Lung (tissue), 17 donors: ENCODE measurements at places on chromosomes 5 and 9. TPM values are rescaled to one million over a fixed set of nuclear protein-coding genes. Genes with fewer than 3 reads are reported as not detected.

The CYLC2 gene
- polyA plus RNA-seq: not detected

The CDC26 gene
- polyA plus RNA-seq: 41.8 TPM

The AGTPBP1 gene
- polyA plus RNA-seq: 10.6 TPM

The C5orf52 gene
- polyA plus RNA-seq: 0.09 TPM

The KIF24 gene
- polyA plus RNA-seq: 0.63 TPM

The IL12B gene
- polyA plus RNA-seq: not detected

The IQGAP2 gene
- polyA plus RNA-seq: 9.8 TPM

The CAMSAP1 gene
- polyA plus RNA-seq: 5.0 TPM

The MAMDC2 gene
- 8.7 TPM for polyA plus RNA-seq

DNA sequence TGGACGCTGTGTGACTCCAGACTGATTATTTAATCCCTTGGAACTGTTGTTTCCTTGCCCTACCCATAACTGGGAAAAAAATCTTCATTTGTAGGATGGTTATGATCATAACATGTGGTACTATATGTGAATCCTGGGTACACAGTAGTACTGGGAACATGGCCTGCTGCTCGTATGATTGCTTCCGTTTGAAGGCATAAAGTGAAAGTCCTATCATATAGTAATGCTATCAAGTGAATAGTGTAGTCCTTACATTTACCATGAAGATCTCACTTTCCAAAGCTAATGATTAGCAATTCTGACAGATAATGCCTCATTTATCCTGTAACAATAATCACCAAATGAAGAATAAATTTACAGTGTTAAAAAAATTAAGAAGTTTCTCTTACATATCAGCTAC is 53.2 kb downstream of the MEF2C start:
- DNase-seq: no peak

GRCh38 chr5:135112008-135112725 is 78.1 kb upstream of the PITX1 start:
- no peak for DNase-seq

DNA sequence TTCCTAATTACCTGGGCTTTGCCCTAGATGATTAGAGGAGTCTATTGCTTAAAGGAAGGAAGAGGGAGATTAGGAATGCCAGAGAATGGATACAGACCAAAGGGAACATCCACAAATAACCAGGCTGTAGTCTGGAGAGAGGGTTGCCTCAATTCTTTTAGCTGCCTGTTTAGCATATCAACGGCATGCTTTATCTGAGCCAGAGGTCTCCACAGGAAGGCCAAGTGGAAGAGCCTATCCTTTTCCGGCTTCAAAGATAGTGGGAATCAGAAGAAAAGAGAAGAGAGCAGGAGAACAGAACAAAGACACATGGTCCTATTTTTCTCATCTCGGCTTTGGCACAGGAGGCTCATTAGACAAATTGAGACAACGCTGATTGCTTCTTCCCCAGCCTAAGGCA is 142.4 kb downstream of the NMUR2 start:
- no peak for DNase-seq

GRCh38 chr9:109880276-109881169 is 100.5 kb downstream of the PALM2AKAP2 start:
- no peak for DNase-seq

GRCh38 chr9:99931155-99931840 is 24.8 kb downstream of the STX17 start:
- DNase-seq: no peak

DNA sequence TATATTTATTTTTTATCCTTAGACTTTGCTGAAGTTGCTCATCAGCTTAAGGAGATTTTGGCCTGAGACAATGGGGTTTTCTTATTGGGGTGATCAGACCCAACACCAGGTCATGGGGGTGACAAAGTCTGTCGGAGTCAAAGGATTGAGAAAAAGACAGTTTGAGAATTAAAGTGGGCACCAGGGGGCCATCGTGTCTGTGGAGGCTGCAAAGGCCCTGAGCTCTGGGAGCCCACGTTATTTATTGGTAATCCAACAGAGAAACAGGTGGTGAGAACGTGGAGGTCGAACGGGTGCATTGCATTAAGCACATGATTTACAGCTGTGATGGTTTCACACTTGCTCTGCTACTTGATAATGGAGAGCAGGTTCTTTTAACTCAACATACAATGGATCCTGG is 102.5 kb upstream of the CDH10 start:
- DNase-seq: no peak

- peak; percentile 79 for DNase-seq
These were observed 823 bp downstream of the ST6GALNAC6 start for GRCh38 chr9:127898433-127899127.

GRCh38 chr5:90569084-90569483 is 10.5 kb downstream of the ADGRV1 start:
- DNase-seq: no peak

DNA sequence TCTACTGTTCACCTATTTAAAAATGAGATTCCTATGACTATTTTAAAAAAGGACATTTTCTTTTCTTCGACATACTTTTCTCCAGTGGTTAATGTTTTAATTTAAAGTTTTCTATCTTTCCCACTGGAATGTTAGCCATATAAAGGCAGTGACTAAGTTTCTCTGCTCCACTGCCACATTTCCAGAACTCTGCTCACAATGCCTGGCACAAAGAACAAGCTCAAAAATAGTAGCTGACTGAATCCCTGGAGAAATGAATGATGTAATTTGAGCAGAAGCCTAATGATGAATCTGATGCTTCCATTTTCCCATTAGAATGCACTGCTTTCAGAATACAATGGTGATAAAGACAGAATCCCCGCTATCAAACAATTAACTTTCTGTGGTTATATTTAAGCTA is 817.8 kb downstream of the MTRR start:
- no peak for DNase-seq

GRCh38 chr5:145978171-145978570 is 41.8 kb downstream of the SH3RF2 start:
- DNase-seq: no peak

DNA sequence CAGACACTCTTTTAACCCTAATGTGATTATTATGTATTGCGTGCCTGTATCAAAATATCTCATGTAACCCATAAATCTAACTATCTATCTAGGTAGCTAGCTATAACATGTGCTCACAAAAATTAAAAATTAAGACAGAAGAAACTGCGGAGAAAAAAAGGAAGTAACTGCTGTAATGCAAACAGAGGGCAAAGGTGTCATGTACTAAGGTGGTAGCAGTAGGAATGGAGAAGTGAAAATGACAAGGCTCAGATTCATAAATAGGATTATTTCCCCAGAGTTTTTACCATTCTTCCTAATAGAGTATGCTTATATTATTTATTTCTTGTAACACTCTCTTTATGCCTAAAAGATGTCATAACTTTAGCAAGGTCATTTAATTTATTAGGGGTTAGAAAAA is 1527.5 kb upstream of the C9orf72 start:
- no peak for DNase-seq

DNA sequence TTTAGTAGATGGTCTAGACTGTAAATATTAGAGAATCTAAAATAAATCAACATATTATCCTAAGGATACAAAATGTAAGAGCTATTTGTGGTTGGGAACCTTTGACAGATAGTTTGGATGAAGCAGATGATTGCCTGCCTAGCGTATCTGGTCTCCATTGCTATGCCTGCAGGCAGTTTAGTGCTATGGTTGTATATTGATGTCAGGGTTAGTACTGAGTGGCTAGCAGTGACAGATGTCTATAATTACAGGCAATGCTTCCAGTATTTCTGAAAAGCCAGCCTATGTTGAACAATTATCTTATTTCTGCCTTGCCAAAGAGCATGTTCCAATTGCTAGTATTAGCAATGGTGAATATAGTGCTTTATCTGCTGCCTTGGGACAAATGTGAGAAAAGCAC is 151.3 kb upstream of the TLX3 start:
- no peak for DNase-seq

DNA sequence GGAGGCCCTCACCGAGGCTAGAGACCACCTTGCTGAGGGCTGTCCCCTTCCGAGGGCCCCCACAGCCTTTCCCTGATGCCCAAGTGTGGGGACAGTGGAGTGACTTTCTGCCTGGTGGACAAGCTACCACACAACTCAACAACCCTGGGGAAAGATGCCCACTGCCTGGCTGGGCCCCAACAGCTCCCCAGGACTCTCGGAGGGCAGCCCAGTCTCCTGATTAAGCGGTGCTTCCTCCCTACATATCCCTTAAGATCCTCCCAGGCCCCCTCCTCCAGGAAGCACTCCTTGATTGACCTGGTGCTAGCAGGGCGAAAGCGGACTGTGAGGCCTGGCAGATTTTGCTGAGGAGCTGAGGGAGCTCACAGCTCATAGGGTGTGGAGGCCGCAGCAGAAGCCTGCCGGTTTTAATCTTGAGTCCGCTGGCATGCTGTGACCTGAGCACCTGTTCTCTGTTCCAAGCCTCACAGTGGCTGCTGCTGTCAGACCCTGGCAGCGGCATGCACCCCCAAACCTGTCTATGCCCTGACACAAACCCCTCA is 2.2 kb downstream of the NSMF start:
- DNase-seq: no peak

DNA sequence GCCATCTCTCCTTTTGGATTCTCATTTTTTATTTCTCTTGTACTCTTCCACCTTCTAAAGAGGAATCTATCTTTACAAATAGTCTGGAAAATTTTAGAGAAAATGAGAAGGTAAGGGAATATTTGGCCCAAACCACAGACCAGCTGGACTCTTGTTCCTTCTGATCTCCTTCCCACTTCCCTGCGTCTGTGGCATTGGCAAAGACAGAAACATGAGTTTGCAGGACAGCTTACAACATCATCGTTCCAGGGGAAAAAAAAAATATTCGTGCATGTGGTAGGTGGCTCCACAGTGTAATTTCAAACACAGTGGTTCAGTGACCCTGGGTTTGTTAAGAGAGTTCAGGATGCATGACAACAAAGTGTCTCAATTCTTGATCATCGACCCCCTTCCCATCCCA is 755.0 kb downstream of the DNAH5 start:
- no peak for DNase-seq

- no peak for DNase-seq
These were observed 123.5 kb downstream of the TRIO start for GRCh38 chr5:14266686-14267085.
